Ecto neural progenitor cell (in vitro differentiated cells): ENCODE measurements at places on chromosomes 12 and 14.

- no peak for DNase-seq
Observed at GRCh38 chr12:84619053-84619571, 293.5 kb downstream of the SLC6A15 start.

DNA sequence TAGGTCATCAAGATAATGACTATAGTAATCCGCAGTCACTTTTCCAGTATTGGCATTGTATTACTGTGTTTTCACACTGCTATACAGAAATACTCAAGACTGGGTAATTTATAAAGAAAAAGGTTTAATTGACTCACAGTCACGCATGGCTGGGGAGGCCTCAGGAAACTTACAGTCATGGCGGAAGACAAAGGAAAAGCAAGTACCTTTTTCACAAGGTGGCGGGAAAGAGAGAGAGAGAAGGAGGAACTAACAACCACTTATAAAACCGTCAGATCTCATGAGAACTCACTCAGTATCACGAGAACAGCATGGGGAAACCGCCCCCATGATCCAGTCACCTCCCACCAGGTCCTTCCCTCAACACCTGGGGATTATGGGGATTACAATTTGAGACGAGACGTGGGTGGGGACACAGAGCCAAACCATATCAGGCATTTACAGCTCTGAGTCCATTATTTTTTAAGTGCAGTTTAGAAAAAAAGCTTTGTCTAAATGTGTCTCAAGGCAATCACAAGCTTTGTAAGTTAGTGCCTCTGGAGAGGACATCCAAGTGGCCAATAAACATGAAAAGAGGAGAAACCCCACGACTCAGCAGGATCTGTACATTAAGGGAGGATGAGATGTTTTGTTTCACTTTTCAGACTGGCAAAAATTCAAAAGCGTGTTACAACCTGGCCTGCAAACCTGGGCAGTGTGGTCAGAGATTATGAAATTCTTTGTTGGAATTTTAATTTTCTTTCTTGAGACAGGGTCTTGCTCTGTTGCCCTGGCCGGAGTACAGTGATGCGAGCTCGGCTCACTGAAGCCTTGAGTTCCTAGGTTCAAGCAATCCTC, 82.0 kb downstream of the DNAH10 start:
- DNase-seq = no peak

- no peak for DNase-seq
Observed at GRCh38 chr14:92121207-92121669, 268 bp downstream of the NDUFB1 start.

GRCh38 chr14:69705706-69706105, 61.2 kb upstream of the SRSF5 start:
- DNase-seq = no peak

DNA sequence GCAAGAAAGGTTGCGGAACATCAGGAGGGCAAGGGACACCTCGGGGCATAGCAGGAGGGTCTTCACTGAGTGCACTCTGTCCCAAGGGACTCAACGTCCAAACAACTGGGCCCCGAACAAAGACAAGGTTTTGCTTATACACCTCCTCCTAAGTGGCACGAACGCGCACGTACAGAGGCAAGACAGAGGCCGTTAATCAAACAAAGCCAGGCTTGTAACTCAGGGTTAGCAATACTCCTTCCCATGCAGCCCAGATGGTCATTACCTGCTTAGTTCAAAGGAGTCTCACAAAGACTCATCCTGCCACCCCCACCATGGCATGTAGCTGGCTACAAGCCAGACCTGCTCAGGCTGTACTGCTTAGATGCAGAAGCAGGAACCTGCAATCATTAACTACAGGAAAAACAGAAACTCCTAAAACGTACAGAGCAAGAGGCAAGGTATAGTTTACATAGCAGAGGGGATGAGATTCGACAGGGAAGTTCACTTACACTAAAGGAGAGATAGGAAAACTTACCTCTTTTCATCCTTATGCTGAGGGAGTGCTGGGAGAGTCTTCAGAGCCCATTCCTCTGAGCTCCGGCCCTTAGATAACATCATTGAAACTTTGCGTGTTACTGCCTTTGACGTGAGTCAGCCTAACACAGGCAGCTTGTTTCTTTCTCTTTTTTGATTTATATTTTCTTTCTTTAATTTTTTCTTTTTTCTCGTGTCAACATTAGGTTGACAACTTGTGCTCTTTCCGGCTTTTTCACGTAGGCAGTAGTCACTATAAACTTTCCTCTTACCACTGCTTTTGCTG, 1319.1 kb downstream of the TMEM121 start:
- DNase-seq = no peak

GRCh38 chr12:63826006-63826585, 18.4 kb upstream of the SRGAP1 start:
- DNase-seq = no peak

- DNase-seq = no peak
Observed at GRCh38 chr14:50608302-50608851, 48.4 kb downstream of the ATL1 start.

DNA sequence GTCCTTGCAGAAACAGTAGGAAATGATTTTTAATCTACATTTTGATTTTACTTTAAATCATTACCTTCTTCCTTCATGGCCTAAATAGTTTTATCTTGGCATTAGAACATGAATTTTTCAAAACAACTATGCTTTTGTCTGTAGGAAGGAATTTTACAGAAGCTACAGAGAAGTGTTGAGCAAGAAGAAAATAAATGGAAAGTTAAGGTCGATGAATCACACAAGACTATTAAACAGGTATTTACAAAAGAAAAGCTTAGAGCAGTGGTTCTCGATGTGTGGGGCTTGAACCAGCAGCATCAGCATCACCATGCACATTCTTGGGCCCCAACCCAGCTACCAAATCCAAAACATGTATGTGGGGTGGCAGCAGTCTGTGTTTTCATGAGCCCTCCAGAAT, 91.6 kb downstream of the KTN1 start:
- no peak for DNase-seq

- no peak for DNase-seq
Observed at GRCh38 chr12:118355843-118356242, 16.9 kb downstream of the TAOK3 start.

DNA sequence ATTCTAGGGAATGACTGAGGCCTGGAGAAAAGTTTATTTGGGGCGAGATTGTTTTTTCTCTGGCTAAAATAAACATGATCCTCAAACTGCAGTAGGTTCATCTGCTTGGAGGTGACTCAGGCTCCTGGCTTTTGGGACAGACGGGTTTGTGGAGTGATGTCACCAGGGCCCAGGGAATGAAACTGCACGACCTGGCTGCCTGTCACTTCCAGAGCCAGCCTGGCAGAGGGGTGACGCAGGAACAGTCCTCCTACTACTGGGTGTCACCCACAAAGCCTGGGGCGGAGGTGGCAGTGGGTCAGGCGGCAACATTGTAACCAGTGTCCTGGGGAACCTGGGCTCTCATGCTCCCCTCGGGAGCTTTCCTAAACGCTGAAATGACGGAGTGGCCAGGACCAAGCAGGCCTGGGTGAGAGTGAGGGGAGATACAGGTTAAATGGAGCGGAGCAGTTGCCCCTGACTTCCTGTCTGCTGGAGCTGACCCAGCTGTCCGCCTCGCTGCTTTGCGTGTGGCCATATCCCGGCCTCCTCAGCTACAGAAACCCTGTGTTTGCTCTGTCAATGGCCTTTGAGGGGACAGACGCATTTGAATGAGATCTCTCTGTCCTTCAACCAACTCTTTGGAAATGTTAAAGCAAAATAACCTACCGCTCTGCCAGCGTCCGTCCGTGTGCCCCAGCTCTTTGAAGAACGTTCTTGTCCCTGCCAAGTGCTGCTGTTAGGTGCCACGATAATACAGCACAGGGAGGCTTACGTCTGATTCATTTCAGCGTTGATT, 6.5 kb downstream of the HIP1R start:
- DNase-seq = no peak

GRCh38 chr12:105171691-105172436, 64.1 kb downstream of the APPL2 start:
- no peak for DNase-seq

DNA sequence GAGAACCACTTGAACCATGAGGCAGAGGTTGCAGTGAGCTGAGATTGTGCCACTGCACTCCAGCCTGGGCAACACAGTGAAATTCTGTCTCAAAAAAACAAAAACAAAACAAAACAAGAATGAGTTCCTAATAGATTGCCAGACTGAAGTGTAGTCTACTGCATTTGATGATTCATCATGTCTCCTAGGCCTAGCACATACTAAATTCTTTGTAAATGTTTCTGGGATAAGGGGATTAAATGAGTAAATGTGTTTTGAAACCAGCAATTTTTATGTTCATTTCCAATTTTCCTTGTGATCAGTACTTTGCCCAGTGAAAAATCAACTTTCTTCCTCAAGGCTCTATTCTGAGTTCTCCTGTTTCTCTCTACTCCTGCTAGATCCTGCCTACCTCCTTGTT, 2.9 kb upstream of the DYRK2 start:
- no peak for DNase-seq

GRCh38 chr14:61368114-61368710, 46.8 kb downstream of the PRKCH start:
- no peak for DNase-seq

GRCh38 chr12:56212361-56212760, 9.4 kb downstream of the RNF41 start:
- DNase-seq = no peak

GRCh38 chr14:75771595-75771994, 110.5 kb downstream of the TTLL5 start:
- no peak for DNase-seq

- no peak for DNase-seq
Observed at GRCh38 chr14:61632401-61632800, 62.9 kb upstream of the HIF1A start.

- DNase-seq = no peak
Observed at GRCh38 chr14:64082837-64083236, 211.3 kb downstream of the ESR2 start.

GRCh38 chr12:110379631-110380030, 23.9 kb downstream of the ANAPC7 start:
- DNase-seq = no peak

- no peak for DNase-seq
Observed at GRCh38 chr14:30655124-30655523, 33.0 kb downstream of the SCFD1 start.

GRCh38 chr12:107026806-107027635, 40.1 kb upstream of the MTERF2 start:
- no peak for DNase-seq

GRCh38 chr12:80107221-80107620, 7.9 kb downstream of the OTOGL start:
- no peak for DNase-seq

DNA sequence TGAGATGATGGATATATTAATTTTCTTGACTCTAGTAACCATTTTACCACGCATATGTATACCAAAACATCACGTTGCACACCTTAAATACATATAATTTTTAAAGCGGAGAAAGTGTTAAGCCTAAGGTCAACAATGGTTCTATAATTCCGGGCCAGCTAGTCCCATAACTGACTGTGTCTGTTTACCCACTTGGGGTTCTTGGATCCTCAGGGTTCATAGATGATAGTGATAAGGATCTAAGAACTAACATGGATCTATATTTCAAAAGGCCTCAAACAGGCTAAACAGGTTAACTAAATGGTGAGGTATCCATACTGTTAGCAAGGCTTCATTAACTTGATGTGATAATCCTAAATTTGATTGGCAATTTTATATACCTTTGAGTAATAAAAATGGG, 9.8 kb downstream of the SLC38A1 start:
- DNase-seq = no peak

DNA sequence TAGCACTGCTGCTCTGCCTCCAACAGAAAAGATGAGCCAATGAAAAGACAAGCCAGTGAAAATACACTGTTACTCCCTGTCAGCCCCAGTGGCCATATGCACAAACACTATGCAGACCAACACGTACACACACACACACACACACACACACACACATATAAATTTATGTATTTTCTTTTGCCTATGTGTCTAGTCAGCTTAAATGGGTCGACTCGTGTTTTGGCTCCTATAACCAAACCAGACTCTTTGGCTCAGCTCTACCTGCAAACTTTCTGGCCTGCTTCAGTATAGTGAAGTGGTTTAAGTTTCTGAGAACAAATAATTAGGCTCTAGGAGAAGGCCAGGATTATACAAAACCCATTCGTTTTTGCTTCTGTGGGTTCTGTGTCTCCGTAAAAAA, 30.3 kb upstream of the PMCH start:
- DNase-seq = no peak

DNA sequence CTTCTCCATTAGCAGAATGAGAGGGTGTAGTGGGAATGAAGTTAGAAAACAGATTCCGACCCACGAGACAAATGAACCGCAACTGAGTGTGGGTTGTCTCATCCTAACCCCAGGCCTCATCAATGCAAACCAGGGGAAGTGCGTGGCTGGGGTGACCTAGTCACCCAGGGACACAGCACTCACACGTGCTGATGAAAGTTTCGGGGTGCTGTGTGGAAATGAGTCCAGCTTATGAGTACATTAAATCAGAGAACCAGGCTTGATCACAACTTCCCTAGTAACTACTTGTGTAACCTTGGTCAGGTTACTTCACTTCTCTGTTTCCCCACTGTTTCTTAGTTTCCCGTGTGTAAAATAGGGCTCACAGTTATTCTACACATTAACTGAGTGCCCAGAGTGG, 95.4 kb upstream of the CDKN3 start:
- DNase-seq = no peak

DNA sequence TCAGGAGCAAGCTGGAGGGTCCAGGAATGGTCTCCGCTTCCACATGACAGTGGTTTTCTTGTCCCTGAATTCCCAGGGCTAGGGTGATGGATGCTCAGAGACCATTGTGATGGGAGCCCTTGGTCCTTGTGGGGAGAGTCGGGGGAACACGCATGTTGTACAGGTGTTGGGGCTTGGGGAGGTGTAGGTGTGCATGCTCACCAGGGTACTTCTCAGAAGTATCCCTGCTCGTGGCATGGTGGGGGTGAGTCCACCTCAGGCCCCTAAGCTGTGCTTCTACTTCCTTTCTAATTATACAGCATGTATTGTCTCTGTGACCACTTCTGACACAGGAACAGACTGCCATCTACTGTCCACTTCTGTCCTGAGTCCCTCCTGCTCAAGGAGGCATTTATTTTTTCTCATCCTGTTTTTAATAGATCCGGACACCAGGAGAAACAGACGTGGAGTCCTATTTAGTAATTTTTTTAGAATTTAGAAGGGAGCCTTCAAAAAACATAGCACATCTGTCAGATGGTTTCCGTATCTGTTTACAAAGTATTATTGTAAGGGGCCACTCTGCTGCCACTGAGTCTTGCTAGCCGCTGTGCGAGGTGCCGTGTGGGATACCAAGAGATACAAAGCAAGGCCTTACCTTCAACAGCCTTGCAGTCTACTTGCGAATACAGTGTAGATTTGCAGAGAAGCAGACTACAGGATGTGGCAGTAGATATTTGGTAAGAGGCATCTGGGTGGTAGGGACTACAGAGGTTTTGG, 10.5 kb downstream of the NTF3 start:
- no peak for DNase-seq
